ENCODE measurements at places on chromosomes 13 and 19. TPM values are rescaled to one million over a fixed set of nuclear protein-coding genes. Genes with fewer than 3 reads are reported as not detected.

MICU2 gene
- total RNA-seq = 91.8 TPM

PODNL1 gene
- 0.24 TPM for total RNA-seq

SIGLEC12 gene
- total RNA-seq = not detected

ZNF844 gene
- total RNA-seq = 3.4 TPM

All from A375 (cell line).